CD8-positive, alpha-beta memory T cell (primary cell): ENCODE measurements at places on chromosomes 11 and 22. TPM values are rescaled to one million over a fixed set of nuclear protein-coding genes. Genes with fewer than 3 reads are reported as not detected.

DNA sequence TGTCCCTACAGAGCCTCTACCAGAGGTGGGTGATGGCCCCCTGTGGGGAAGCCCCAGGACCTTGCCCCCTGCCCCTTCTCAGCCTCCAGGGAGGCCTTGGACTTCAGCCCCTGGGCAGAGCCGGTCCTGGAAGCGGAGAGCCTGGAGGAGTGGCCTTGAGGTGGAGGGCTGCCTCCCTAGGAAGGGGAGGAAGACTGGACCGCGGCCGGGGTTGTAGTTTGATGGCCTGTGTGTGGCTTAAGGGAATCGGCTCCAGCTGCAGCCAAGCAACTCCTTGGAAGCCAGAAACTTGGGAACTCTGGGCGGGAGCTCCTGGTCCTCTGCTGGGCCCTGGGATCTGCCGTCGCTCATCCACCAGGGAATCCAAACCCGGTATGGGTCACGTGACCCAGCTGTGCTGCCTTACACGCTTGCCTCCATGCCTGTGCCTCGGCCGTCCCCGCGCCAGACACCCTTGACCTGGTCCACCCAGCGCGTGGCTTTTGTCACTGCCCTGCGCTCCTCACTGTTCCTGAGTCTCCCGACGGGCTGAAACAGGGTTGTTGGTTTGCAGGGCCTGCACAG, 23.5 kb upstream of the ARHGAP8 start:
- H3K27ac ChIP-seq: no peak overlapping the region
- no peaks in the 10 kb centered on the region for H3K27me3 ChIP-seq
- no peak for DNase-seq
- no peak overlapping the region for H3K4me3 ChIP-seq
- no peaks in the 10 kb centered on the region for H3K4me1 ChIP-seq
- H3K36me3 ChIP-seq: no peaks in the 10 kb centered on the region

DNA sequence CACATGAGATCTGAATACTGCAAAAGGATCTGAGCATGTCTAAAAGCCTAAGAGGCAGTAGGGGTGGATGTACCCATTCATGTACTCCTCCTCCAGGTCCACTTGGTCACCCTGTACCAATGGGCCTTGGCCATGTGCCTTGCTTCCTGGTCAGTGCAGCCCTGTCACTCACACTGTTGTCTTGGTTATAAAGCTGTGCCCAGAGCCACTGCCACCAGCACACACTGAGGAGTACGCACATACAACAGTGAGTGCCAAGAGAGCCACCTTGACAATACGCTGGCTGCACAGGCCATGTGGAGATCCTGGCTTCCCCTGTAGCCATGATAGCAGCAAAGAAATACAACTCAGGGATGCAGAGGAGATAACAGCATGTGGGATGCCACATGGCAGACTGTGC, 96.4 kb upstream of the LDLRAD3 start:
- H3K4me3 ChIP-seq: no peak overlapping the region
- H3K4me1 ChIP-seq: no peaks in the 10 kb centered on the region
- H3K36me3 ChIP-seq: no peaks in the 10 kb centered on the region

APOBEC3H gene
- total RNA-seq: 10.8 TPM

GRCh38 chr22:23268877-23269276, 88.6 kb downstream of the BCR start:
- peaks cover 6% of the 10 kb centered on the region for H3K4me1 ChIP-seq
- no peaks in the 10 kb centered on the region for H3K27me3 ChIP-seq
- H3K4me3 ChIP-seq: no peak overlapping the region

DNA sequence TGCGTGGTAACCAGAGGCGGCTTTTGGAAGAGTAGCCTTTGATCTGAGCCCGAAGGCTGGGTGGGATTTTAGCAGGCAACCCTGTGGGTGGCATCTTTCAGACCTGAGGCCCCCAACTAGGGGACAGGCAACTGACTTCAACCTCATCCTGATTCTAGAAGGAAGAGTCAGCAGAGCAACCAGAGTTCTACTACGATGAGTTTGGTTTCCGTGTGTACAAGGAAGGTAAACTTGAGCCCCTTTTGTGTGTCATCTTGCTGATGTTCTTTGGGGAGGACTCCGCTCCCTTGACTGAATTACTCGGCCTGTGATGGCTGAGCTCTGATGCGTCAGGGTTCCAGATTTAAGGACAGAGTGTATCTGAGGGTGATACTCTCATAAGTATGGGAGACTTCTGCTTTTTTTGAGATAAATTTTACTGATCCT, 31.6 kb downstream of the SGSM3 start:
- H3K27ac ChIP-seq: no peak overlapping the region
- no peaks in the 10 kb centered on the region for H3K27me3 ChIP-seq
- peaks cover 28% of the 10 kb centered on the region for H3K36me3 ChIP-seq
- no peak for DNase-seq
- H3K4me1 ChIP-seq: peaks cover 55% of the 10 kb centered on the region

HBG1 gene
- total RNA-seq: not detected

FUT4 gene
- total RNA-seq: 7.9 TPM

GRCh38 chr11:36500315-36500721, 9.8 kb downstream of the TRAF6 start:
- no peak for DNase-seq
- H3K4me3 ChIP-seq: no peak overlapping the region
- H3K27ac ChIP-seq: no peak overlapping the region
- H3K27me3 ChIP-seq: no peaks in the 10 kb centered on the region

DNA sequence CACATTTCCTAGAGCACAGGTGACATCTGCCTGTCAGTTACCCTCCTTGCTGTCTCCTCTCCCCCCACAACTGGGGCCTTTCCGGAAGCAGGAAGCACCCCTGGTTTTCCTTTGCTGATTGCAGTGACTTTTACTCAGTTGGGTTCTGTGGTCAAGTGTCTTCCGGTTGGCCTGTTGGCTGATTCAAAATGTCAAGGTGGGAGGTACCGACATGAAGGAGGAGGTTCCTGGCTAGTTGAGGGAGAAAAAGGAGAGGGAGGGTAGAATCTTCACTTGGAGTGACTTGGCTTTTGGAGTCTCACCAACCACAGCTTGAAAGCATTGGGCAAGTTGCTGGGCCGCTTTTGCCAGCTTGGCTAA, 9.3 kb upstream of the ADAMTS15 start:
- H3K27me3 ChIP-seq: no peaks in the 10 kb centered on the region
- peak; percentile 6 for DNase-seq
- peaks cover 10% of the 10 kb centered on the region for H3K4me1 ChIP-seq
- no peak overlapping the region for H3K4me3 ChIP-seq
- H3K36me3 ChIP-seq: no peaks in the 10 kb centered on the region

DNA sequence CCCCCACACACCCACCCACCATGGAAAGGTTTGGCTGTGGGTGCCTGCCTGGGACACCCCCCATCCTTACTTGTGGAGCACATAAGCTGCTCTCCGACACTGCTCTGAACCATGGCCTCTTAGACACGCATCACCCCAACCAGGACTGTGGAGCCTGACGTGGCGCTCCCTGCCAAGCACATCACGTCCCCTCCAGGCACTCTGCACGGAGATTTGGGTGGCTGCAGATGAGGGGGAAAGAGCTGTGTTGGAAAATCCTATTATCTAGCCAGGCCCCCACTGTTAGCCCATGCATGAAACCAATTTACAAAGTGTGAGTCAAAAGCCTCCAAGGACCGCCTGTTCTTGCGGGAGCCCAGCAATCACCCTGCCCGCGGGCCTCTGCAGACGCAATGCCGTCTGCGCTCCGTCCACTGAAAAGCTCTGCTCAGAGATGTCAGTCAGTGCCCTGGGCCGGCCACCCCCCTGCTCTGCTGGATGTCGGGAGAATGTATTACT, 163.4 kb upstream of the NECTIN1 start:
- DNase-seq: no peak
- H3K36me3 ChIP-seq: no peaks in the 10 kb centered on the region
- H3K4me3 ChIP-seq: no peak overlapping the region

DNA sequence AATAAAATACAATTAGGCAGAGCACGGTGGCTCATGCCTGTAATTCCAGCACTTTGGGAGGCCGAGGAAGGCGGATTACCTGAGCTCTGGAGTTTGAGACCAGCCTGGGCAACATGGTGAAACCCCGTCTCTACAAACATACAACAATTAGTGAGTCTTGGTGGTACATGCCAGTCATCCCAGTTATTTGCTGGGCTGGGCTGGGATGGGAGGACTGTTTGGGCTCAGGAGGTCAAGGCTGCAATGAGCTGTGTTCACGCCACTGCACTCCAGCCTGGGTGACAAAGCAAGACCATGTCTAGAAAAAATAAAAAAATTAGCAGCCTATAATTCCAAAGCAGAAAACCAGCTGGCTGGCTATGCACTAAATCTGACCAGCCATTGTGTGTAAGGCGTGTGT, 35.1 kb downstream of the APOL3 start:
- peaks cover 5% of the 10 kb centered on the region for H3K4me1 ChIP-seq
- H3K4me3 ChIP-seq: no peak overlapping the region
- DNase-seq: no peak
- no peak overlapping the region for H3K27ac ChIP-seq

- H3K27me3 ChIP-seq: no peaks in the 10 kb centered on the region
- no peaks in the 10 kb centered on the region for H3K4me1 ChIP-seq
These were observed 39.7 kb upstream of the POU2AF2 start for GRCh38 chr11:111205632-111206385.

DNA sequence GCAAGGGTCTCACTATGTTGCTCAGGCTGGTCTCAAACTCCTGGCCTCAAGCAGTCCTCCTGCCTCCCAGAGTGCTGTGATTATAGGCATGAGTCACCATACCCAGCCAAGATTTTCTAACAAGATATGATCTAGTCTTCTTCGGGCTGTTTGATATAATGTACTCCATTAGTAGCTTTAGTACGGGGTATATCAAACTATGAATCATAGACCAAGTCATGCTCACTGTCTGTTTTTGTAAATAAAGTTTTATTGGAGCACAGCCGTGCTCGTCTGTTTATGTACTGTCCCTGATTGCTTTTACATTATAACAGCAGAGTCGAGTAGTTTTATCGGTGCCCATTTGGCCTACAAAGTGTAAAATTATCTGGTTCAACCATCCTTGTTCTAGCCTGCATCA, 43.9 kb upstream of the GRIK4 start:
- H3K4me1 ChIP-seq: no peaks in the 10 kb centered on the region
- no peak for DNase-seq
- no peaks in the 10 kb centered on the region for H3K27me3 ChIP-seq
- H3K27ac ChIP-seq: no peak overlapping the region
- no peak overlapping the region for H3K4me3 ChIP-seq
- no peaks in the 10 kb centered on the region for H3K36me3 ChIP-seq

DNA sequence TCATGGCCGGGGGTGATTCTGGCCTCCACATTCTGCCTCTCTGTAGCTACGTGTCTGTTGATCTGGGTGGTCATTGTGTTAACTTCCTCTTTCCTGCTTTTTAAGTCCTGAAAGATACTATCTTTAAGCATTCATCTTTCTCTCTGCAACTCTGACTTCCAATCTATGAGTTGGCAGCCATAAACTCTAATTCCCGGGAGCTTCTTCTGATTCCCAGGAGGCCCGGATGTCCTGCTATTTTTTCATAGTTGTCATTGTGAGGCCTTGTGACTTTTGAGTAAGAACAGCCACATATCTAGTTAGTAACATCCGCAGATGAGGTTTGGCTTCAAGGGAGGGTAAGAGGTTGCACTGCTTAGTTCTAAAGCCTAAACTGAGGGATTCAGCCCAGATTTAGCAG, 107.8 kb downstream of the SYN3 start:
- no peaks in the 10 kb centered on the region for H3K4me1 ChIP-seq
- H3K36me3 ChIP-seq: no peaks in the 10 kb centered on the region
- no peak overlapping the region for H3K4me3 ChIP-seq
- no peaks in the 10 kb centered on the region for H3K27me3 ChIP-seq
- H3K27ac ChIP-seq: no peak overlapping the region

GRCh38 chr22:44213489-44214043, 32.8 kb downstream of the PARVG start:
- H3K27ac ChIP-seq: no peak overlapping the region
- H3K4me1 ChIP-seq: no peaks in the 10 kb centered on the region
- no peak overlapping the region for H3K4me3 ChIP-seq
- DNase-seq: no peak
- no peaks in the 10 kb centered on the region for H3K36me3 ChIP-seq
- no peaks in the 10 kb centered on the region for H3K27me3 ChIP-seq

OR8G5 gene
- not detected for total RNA-seq

GRCh38 chr22:18970176-18970947, 34.3 kb upstream of the PRODH start:
- no peaks in the 10 kb centered on the region for H3K4me1 ChIP-seq
- H3K4me3 ChIP-seq: no peak overlapping the region
- H3K36me3 ChIP-seq: no peaks in the 10 kb centered on the region
- no peak overlapping the region for H3K27ac ChIP-seq

CDC42EP2 gene
- 1.0 TPM for total RNA-seq

DNA sequence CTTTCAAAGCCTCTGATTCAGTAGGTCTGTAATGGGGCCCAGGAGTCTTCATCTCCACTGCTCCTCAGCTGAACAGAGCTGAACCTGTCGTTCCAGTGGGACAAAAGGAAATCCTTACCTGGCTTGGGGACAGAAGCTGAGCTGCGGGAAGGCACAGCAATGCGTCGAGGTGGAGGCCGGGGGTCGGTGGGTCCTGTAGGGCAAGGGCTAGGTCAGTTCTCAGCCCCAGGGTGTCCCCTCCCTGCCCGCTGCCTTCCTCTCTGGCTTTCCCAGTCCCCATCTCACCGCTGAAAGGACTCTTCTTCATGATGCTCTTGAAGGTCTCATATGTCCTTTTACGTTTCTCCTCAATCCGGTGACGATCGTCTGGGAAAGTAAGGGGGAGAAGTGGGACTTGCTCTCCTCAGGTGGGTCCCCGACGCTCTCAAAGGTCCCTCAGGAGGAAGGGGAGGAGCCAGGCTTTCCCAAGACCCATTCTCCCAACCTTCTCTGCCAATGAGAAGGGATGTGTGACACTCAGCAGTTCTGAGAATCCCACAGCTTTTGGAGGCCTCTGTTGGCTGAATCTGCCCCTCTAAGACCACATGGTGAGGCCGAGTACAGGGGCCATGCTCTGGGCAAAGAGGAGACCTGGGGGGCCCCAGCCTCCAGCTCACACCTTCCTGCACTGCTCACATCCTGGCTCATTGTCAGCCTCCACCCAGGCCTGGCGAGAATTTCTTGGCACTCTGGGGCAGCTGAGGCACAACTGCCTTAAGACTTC, 7.0 kb downstream of the RELA start:
- no peaks in the 10 kb centered on the region for H3K27me3 ChIP-seq
- H3K4me1 ChIP-seq: peaks cover 37% of the 10 kb centered on the region
- peaks cover 70% of the 10 kb centered on the region for H3K36me3 ChIP-seq
- no peak overlapping the region for H3K4me3 ChIP-seq
- H3K27ac ChIP-seq: no peak overlapping the region

DNA sequence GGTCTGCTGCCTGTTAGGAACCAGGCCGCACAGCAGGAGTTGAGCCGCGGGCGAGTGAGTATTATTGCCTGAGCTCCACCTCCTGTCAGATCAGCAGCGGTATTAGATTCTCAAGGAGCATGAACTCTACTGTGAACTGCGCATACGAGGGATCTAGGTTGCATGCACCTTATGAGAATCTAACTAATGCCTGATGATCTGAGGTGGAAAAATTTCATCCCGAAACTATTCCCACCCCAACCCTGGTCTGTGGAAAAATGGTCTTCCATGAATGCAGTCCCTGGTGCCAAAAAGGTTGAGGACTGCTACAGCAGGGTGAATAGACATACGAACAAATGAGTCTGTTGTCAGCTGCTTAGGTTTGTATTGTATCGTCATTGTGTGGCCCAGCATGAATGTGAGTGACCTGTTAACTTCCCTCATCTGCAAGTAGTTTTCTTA, 29.8 kb downstream of the RNF141 start:
- no peak overlapping the region for H3K4me3 ChIP-seq
- no peaks in the 10 kb centered on the region for H3K4me1 ChIP-seq
- H3K27me3 ChIP-seq: no peaks in the 10 kb centered on the region
- no peak overlapping the region for H3K27ac ChIP-seq
- no peak for DNase-seq

C11orf42 gene
- not detected for total RNA-seq

CRY2 gene
- total RNA-seq: 17.8 TPM

- DNase-seq: no peak
- H3K36me3 ChIP-seq: no peaks in the 10 kb centered on the region
- no peaks in the 10 kb centered on the region for H3K27me3 ChIP-seq
- H3K4me3 ChIP-seq: no peak overlapping the region
- H3K27ac ChIP-seq: no peak overlapping the region
- H3K4me1 ChIP-seq: no peaks in the 10 kb centered on the region
These were observed 26.1 kb upstream of the CLMP start for GRCh38 chr11:123221096-123221561.
